Right cardiac atrium (tissue), 5 donors: ENCODE measurements at places on chromosomes 3 and 15. TPM values are rescaled to one million over a fixed set of nuclear protein-coding genes. Genes with fewer than 3 reads are reported as not detected.

The RBP2 gene
- not detected for total RNA-seq

The ZCWPW2 gene
- 4.0 TPM for total RNA-seq

The SCG3 gene
- total RNA-seq, result 0.15 TPM

The CHST13 gene
- total RNA-seq, result 0.59 TPM

The SENP8 gene
- total RNA-seq, result 5.0 TPM

The AGBL1 gene
- total RNA-seq, result not detected

GRCh38 chr15:68999091-68999490 is 15.4 kb upstream of the NOX5 start:
- no peak for DNase-seq

DNA sequence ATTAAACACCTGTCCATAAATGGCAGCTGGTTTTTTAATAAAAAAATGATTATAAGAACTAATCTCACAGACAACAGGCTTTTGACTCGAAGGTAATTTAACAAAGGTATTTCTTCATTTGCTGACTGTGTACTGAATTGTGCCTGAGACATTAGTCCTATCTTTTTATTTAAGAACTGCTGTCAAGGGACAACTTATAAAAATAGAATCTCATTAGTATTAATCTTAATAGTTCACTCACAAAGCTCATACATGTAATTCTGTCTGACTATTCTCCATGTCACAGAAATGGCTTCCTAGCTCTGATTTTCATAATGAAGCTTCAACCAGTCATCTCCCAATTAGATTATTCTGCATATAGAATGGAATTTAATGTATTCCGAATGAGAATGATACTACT is 276.9 kb upstream of the PDZRN3 start:
- no peak for DNase-seq

GRCh38 chr15:43799945-43800285 is at the start of gene SERINC4:
SERINC4 (minus strand) TSS chr15:43800220; CDS start chr15:43799986, 234 bp downstream.
- no peak for DNase-seq

GRCh38 chr15:49439678-49440395 is 16.8 kb downstream of the FGF7 start:
- no peak for DNase-seq

DNA sequence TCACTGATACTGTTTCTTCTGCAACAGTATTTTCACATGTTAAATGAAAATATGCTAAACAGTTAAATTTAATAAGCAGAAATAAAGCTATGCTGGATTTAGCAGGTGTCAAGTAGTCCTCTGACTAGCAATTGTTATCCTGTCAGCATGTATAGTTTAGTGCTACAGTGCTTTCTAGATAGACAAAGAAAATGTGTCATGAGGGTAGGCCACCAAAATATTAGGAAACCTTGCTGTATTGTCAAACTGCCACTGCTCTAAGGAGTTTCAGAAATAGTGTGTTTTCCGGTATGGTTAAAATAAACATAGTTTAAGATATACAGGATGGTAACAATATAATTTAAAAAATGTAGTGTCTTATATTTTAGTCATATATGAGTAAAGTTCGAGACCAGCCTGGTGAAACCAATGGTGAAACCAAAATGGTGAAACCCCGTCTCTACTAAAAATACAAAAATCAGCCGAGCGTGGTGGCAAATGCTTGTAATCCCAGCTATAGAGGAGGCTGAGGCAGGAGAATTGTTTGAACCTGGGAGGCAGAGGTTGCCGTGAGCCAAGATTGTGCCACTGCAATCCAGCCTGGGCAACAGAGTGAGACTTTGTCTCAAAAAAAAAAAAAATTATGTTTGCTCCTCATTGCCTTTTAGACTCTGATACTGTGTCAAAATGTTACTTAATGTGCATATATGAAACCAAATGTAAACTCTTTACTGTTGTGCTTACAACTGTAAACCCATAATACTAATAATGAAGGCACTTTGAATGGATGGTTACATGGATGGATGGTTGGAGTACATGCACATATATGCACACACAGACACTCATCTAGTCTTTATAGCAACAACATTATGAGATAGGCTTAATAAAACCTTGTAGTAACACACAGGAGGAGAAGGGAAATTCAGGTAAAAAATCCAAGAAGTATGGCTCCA is 204.8 kb downstream of the RSRC1 start:
- DNase-seq, result no peak

DNA sequence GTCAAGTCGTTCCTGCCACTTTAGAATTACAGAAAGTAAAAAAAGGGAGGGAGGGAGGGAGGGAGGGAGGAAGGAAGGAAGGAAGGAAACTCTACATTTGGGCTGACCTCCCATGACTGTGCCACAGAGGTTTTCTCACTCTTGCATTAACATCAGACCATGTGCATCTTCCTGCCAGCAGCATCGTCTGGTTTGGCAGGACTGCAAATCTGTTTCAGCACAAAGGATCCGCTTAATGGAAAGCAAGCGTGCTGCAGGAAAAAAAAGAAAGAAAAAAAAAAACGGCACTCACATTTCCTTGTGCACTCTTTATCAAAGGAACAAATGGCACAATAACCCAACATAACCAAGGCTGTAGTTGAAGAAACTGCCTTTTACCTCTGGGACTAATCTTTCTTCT is 148.8 kb upstream of the HES1 start:
- DNase-seq, result no peak

GRCh38 chr3:13598926-13599886 is 50.3 kb downstream of the FBLN2 start:
- no peak for DNase-seq

DNA sequence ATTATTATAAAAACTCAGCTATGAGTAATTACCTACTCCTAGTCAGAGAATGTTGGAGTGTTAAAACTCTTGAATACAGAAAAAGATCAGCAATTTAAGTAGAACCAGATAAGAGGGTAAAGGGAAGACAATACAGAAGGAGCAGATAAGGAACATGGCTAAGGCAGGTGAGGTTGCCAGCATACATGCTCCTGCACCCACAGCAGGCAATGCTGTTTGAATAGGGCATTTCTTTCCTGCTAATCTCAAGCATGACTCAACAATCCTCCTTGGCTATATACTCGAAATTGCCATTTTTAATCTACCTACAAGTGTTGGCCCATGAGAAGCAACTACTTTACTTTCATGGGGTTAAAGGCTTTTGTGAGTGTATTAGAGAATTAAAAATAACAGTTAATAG is 494.5 kb downstream of the DIPK2A start:
- no peak for DNase-seq

- no peak for DNase-seq
Measured at GRCh38 chr3:184503647-184504046, 57.9 kb upstream of the EPHB3 start.

DNA sequence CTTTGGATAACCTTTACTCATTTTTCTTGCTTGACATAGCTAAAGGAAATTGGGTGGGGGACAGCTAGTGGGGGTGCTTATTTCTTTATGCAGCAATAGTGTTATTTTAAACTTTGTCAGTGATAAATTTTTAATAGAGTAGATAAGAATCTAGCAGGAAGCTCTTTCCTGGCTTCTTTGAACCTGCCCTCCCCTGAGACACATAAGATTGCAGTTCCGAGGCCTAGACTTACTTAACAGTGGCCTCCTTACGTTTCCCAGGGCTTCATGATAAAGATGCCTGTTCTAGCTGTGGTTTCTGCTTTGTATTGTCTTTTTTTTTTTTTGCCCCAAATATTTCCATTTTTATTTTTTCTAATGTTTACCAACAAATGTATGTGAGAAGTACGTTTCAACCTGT is 170.1 kb downstream of the VPS8 start:
- no peak for DNase-seq

DNA sequence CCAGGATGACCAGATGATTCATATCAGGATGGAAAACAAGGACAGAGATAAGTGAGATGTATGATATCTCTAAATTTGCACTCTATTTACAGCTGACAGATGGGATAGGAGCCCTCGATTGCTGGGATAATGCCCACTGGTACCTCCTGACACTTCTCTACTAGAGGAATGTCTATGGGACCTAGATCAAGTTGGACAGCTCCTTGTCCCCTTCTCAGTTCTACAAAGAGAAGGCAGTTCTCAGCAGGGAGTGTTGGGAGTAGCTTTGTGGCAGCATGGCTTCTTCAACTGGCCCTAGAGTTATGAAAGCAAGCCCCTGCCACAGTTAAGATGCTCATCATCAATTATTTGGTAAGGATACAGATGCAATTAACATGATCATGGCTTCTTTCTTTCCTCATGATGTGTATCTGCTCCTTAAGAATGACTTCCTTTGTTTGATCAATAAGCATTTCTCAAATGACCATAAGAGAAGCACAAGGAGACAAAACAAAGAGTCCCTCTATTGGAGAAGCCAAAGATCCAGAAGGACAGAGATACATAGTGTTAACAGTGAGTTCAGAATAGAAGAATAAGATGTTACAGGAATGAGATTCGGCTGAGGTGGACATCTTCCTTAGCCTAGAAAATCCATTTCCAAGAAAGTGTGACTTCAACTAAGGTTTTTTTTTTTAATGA is 481.3 kb downstream of the NAALADL2 start:
- no peak for DNase-seq

GRCh38 chr3:17931131-17931530 is 188.7 kb upstream of the TBC1D5 start:
- DNase-seq, result no peak

DNA sequence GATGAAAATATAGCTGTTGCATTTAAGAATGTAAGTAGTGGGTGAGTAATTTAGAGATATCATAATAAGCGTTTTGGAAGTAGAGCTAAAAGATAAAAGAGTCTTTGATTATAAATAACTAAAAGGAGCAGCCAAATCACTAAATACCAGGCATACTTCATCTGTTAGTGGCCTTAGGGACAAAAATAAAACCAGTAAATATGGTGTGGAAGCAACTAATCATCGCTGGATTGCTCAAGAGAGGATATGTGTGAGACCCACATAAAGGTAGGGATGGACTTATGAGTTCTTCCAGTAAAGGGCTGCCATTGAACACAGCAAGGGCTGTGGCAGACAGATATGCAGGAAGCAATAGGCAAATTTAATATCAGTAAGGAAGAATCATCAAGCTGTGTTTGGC is 356.2 kb downstream of the CNTN4 start:
- no peak for DNase-seq

- no peak for DNase-seq
Measured at GRCh38 chr3:116630494-116630893, 79.1 kb upstream of the TUSC7 start.

DNA sequence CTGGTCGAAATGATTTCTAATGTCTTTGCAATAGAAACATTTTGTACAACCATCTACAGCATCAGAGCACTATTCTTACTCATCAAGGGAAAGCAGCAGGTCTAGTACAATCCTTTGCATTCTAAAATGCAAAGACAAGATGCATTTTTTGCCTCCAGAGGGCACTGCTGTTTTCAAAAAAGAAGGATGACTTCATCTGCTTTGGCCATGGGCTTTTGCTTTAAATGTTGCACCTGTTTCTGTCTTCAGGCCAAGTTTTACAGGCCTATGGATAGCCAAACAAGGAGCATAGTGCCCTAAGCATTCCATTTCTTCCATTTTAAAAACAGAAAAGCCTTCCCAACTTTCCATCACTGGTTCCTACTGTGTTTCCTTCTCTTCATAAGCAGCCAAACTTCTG is 3.4 kb downstream of the PARP9 start:
- no peak for DNase-seq
